ENCODE measurements at places on chromosomes 12 and 14. TPM values are rescaled to one million over a fixed set of nuclear protein-coding genes. Genes with fewer than 3 reads are reported as not detected.
A peak's percentile ranks its signal among the peaks of the same experiment; 100 is the strongest.

DNA sequence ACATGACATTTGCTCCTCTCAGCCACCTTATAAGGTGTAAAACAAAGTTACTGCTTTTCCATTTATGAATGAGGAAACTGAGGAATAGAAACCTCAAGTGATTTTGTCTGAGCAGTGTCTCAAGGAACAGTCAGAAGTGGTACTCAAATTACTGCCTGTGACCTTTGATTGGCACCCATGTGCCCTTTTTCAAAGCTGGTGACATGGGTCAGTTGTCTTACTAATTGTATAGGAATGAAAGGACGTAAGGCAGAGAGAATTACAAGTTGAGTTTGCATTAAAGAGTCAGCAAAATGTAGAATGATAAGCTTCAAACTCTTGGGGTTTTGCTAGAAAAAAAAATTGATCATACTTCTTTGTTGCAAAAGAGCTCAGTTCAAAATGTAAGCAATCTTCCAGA lies 129.1 kb downstream of the GTF2A1 start:
- no peak for DNase-seq

DNA sequence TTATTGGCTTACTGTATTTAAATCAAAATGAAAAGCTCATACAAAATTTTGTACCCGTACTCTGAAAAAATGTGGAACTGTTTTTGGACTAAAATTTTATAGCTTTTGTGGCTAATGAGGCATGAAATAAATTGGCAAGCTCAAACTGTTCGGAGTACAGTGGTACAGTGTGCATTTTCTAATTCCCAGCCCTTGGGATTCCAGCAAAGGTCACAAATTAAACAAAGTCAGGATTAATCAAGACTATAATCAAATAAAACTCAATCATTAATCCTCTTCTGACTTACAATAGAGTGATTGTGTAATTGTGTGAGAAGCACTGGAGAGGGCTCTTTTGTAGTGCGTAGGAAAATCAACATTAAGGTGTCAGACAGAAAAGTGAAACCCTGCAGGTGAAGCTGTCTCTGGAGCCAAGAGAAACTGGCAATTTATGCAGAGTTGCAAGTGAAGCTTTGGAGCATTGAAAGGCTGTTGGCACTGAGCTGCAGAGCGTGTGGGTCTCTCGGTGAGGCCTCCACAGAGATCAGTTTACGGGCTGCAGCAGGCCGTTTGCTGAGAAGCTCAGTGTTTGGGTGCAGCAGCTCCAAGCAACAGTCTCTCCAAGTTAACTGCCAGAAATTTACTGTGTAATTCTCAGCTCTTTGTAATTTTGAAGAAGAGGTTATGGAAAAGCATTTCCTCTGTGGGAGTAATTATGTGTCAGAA lies 275.9 kb downstream of the FBXL14 start:
- no peak for DNase-seq

GRCh38 chr12:67069451-67070306 lies 199.5 kb upstream of the CAND1 start:
- no peak for DNase-seq

- DNase-seq = no peak
Observed at GRCh38 chr12:69529021-69529420, 56.2 kb upstream of the CCT2 start.

DNA sequence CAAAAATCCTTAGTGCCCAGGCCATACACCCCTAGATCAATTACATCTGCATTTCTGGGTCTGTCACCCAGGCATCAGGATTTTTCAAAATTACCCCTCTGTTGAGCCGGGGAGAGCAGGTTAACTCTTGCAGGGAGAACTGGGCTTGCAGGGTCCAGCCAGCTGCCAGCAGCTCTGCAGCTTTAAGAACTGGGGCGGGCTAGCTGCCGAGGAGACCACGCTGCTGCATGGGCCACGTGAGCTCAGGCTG lies at the start of gene DGLUCY:
Gene DGLUCY, plus strand, starts transcription at position 245 of the 250 bp plus-strand sequence. CDS start 46,222 bp downstream, outside the sequence.
- no peak for DNase-seq

DNA sequence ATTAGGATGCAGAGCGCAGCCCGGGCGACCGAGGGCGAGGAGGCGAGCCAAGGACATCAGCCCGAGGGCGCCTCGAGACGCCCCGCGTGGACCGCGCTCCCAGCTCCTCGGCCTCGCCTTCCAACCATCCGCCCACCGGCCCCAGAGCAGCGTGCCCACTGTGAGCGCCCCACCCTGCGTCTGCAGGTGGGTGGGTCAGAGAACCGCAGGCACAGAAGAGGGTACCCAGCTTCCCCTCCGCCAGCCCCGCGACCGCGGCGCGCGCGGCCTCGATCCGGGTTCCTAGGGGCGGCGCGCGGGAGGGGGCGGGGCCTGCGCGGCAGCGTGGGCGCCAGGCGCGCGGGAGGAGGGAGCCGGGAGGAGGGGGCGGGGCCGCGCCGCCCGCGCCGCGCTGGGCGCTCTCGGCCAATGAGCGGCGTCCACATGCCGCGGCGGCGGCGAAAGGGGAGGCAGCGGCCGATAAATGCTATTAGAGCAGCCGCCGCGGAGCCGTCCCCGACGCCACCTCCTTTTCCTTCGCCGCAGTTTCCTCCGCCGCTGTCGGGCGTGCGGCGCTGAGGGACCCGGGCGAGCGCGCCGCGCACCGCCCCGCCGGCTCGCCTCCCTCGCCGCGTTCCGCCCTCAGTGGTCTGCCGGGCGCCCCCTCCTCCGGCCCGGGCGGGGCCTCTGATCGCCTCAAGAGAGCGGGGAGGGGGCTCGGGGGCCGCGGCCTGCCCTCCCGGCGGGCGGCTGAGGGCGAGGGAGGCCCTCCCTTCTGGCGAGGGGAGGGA lies at the start of gene ATP2A2:
Gene ATP2A2, plus strand, starts transcription at position 469 of the 770 bp plus-strand sequence. CDS start 543 bp downstream, outside the sequence.
- DNase-seq = peak; percentile 95

GRCh38 chr12:11780521-11781101 lies 131.1 kb downstream of the ETV6 start:
- DNase-seq = no peak

- no peak for DNase-seq
Observed at GRCh38 chr12:85277191-85277590, 2.8 kb upstream of the ALX1 start.

GRCh38 chr12:92528586-92528985 lies 174.2 kb upstream of the PLEKHG7 start:
- DNase-seq = no peak

DNA sequence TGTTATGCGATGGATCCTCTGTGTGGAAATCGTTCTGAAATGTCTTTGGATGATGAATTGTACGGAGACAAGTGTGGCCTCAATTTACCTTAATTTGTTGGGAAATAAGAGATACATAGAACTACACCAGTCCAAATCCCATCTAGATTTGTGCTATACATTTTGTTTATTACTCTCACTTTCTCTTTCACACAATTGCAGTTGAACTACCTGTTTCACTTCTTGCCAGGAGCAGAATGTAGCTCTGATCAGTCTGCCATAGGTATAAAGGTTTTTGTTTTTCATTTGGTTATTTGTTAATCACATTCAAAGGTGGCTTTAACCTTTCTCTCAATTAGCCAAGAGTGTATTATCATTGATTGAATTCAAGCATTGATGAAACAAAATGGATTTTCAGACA lies 268.2 kb downstream of the SNAPC1 start:
- no peak for DNase-seq

- no peak for DNase-seq
Observed at GRCh38 chr12:55909513-55909884, 18.2 kb downstream of the PYM1 start.

GRCh38 chr12:131766382-131767107 lies 55.7 kb downstream of the SFSWAP start:
- no peak for DNase-seq

DNA sequence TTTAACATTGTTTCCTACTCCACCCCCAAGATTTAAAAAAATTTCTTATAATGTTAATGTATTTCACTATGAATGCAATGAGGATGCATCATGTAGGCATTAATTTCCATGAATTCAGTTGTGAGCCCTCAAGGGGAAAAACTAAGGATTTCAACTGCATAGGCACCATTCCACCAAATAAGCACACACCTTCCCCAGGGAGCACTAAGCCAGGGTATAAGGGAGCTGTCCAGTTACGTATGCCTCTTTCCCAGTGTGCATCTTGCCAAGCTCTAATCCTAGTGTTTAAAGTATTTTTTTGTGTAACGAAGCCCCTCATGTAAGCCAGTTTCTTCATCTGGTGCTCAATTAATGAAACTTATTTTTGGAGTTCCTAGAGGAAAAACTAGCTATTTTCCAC lies 6.6 kb downstream of the FERMT2 start:
- no peak for DNase-seq

DNA sequence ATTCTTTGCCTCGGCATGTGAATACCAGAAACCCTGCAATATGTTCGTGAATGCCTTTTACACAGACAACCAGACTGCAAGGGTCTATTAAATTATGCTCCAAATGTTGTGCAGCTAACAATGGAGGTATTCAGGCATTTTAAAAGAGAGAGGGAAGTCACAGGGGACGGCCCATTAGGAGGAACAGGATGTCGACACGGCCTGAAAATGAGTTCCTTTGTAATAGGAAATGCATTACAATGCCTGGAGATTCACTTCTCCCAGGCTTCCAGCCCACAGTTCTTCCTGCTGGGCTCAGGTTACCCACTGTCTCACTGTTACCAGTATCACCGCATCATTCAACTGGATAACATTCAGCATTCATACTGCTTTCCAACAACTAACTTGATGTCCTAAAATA lies 2.5 kb downstream of the DUSP6 start:
- DNase-seq = no peak

DNA sequence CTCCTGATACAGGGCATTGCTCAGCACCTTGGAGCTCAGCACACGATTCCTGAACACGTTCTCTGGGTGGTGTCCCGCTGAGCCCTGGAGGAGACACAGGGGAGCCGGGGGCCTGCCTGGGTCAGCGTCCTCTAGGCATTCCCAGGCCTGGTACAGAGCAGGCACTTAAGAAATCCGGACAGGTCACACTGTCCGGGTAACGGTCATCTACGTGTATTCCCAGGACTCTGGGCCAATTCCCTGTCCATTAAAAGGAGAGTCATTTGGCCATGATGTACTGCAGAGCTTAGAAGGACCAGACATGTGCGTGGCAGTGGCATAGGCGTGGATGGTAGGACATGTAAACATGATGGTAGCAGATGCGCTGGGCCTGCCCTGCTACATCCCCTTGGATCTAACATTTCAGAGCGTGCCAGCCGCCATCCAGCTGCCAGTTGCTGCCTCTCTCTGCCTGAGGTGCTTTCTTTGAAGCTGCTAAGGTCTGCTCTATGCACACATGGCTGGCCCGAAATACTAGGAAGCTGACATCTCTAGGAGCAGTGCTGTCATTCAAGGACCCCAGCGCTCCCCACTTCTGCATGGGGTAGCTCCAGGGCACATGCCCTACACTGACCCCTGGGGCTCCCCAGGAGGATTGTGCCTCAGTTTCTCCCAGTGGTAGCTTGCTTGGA lies 273.1 kb upstream of the RTL1 start:
- DNase-seq = no peak

- DNase-seq = no peak
Observed at GRCh38 chr14:99966037-99966835, 99.0 kb upstream of the EVL start.

DNA sequence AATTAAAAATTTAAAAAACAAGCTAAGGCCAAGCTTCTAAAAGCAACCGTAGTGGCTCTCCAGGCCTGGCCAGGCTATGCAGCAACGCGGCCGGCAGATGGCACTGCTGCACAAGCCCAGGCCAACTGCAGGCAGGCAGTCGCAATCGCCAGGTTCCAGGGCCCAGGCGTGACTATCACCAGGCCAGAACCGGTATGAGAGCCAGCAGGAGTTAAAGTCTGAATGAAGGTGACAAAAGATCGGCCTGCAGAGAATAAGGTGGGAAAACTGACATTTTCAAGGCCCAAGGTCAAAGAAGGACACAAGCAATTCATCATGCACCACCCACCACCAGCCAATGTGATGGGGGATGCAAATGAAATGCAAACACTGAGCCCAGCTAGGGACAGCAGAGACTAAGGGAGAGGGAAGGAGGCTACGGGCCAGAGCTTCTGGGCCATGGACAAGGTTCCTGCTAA lies 43.6 kb upstream of the ANO2 start:
- peak; percentile 80 for DNase-seq

Gene SLC25A21
- 0.54 TPM for total RNA-seq

Gene TC2N
- total RNA-seq = 8.1 TPM

Gene LHX5
- not detected for total RNA-seq

Gene DYRK4
- 19.1 TPM for total RNA-seq

Gene SRRM4
- total RNA-seq = under 0.01 TPM
